Erythroblast (primary cell): ENCODE measurements at places on chromosomes 11 and 22.

- no peak for DNase-seq
Measured at GRCh38 chr11:8833568-8834315, 77.2 kb upstream of the AKIP1 start.

DNA sequence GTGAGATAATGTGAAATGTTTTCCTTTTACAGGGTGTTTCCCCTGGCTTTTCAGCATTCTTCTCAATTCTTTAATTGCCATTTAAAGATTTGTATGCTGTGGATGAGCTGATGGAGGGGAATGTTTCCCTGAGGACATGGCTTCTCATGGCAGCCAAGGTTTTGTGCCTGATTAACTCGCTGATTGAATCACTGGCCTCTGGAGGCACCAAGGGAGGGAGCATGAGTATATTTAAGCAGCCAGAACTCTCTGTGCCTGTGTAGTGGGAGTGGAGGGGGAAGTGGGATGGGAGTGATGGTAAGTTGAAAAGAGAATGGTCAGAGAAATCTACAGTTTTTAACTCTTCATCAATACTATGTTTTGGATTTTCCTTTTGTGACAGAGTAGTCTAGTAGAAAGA is 88.7 kb downstream of the STIM1 start:
- DNase-seq, result no peak

- no peak for DNase-seq
Measured at GRCh38 chr11:10942620-10943019, 84.8 kb upstream of the ZBED5 start.

GRCh38 chr11:118636569-118637290 is 29.3 kb downstream of the PHLDB1 start:
- no peak for DNase-seq

DNA sequence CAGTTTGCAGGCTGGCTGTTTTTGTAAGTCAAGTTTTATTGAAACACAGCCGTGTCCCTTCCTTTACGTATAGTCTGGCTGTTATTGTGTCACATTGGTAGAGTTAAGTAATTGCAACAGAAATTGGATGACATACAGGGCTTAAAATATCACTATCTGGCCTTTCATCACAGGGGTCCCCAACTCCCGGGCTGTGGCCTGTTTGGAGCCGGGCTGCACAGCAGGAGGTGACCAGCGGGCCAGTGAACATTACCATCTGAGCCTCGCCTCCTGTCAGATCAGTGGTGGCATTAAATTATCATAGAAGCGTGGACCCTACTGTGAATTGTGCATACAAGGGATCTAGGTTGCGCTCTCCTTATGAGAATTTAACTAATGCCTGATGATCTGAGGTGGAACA is 31.7 kb downstream of the EXT2 start:
- no peak for DNase-seq

DNA sequence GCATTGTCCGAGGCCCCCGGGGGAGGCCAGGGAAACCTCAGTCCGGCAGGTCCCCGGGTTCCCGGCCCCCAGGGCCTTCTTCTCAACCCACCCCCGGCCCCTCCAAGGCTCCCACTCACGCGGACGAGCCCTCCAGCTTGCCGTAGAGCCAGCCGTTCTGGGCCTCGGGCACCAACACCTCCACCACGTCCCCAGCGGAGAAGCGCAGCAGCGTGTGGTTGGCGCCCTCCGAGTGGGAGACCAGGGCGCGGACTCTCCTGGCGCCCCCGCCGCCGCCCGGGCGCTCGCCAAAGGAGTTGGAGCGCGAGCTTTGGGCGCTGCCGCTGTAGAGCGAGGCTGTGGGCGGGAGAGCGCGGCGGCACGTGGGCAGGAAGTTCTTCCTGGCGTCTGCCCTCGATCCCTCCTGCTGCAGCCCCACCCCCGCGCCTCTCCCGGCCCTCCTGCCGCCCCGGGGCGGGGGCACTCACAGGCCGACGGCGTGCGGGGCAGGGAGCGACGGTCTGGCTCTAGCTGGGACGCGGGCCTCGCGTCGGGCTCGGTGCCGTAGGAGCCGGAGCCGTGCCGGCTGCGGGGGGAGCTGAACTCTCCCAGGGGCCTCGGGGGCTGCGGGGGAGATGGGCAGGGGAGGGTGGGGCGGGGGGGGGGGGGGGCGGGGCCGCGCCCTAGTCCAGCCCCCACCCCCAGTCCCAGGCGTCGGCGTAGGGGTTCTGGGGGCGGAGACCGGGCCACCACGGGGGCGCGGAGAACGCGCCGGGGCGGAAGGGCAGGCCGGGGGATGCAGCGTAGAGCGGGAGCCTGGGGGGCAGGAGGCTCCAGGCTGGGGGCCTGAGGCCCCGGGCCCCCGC is 4.9 kb upstream of the SLC16A8 start:
- DNase-seq, result no peak
